ENCODE measurements at places on chromosomes 2 and 18.

GRCh38 chr2:19714926-19715325 is 186.9 kb downstream of the TTC32 start:
- no peak for DNase-seq

DNA sequence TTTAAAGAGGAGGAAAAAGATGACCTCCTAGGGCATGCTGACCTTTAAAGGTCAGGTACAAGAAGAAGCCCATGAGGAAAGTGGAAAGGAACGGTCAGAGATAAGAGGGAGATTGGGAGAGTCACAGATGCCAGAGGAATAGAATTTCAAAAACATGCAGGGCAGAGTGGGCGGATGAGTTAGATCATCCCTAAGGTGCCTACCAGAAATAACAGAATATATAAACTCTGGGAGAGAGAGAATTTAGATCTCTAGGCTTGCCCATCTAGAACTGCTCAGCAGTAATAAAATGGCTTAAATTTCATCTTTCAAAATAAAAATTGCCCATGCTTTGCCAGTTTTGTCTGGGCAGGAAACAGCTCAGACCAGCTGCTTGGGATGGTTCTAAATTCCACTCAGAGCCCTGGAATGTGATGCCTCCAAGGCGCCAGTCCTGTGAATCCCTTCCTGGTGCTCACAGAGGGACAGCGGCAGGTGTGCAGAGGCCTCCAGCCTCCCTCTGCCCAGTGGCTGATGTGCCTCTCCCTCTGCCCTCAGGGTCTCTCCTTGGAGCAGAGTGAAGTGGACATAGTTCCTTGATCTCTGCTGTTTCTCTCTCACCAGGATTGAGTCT is 130.9 kb downstream of the ANTXR1 start:
- no peak for DNase-seq

GRCh38 chr2:73716543-73717250 is 20.4 kb downstream of the TPRKB start:
- DNase-seq: no peak

DNA sequence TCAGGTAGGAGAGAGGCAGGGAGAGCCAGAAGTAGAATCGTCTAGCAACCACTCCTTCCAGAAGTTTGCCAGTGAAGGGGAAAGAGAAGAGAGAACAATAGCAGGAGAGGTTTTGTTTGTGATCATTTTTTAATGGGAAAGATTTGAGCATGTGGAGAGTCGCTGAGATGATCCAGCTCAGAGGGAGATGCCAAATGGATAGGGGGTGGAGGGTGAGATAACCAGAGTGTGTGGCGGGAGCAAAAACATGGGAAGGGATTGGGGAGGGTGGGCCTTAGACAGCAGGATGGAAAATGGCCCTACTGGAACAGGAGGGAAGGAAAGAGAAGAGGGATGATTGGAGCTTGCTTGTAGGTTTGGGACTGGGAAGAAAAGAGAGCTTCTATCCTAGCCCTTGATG is 269.8 kb downstream of the GLI2 start:
- DNase-seq: no peak

DNA sequence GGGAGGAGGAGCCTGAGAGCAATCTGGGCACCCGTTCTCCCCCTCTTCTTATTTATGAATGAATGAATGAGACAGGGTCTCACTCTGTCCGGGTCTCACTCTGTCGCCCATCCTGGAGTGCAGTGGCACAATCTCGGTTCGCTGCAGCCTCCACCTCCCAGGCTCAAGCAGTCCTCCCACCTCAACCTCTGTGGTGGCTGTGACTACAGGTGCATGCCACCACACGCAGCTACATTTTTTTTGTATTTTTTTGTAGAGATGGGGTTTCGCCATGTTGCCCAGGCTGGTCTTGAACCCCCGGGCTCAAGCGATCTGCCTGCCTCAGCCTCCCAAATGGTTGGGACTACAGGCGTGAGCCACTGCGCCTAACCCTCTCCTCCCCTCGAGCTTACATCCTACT is 198.4 kb downstream of the NEDD4L start:
- no peak for DNase-seq

DNA sequence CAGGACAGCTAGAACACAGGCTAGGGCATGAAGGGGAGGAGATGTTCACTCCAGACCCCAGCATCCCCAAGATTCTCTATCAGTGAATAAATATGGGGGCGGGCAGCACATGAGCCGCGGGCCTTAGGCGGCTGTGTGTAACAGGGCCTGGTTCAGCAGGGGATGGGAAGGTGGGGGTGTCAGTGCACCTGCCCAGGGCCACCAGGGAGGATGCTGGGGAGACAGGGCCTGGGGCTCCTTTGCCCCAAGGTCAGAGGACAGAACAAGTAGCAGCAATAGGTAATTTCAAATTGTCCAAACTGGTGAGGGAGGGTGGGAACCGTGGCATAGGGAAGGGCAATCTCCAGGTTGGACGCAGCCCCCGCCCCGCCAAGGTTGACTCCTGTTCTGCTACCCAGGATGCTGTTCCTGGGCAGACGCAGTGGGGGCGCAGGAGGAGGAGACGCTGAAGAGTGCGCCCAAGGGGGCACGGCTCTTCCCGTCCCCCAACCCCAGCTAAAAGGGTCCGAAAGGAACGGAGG is 16.2 kb downstream of the CYP26B1 start:
- DNase-seq: peak; percentile 8

DNA sequence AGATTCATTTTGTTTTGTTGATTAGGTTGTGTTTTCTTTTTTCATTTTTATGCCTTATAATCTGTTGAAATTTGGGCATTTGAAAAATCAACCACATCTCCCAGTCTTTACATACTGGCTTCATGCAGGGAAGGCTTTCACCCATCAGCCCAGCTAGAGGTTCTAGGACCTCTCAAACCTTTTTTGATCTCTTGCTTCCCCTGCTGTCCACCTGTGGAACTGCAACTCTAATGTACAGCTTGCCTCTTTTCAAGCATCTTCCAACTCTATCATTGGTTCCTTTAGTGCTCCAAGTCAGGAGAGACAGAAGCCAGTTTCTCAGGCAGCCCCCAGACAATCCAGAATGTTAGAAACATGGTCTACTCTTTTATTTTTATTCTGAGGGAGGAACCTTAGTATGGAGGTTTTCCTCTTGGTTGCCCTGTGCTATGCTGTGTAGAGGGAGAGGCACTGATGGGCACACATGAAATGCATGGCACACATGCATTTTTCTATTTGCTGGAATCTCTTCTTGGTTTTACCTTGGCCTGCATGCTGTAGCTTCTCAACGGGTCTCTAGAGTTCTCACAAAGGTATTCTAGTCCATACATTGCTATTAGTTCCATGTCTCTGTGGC is 107.2 kb upstream of the L3MBTL4 start:
- DNase-seq: peak; percentile 49

- DNase-seq: no peak
These were observed 35.5 kb downstream of the GREB1L start for GRCh38 chr18:21277578-21277977.
